HAP-1 (cell line): ENCODE measurements at places on chromosomes 3 and 15.

DNA sequence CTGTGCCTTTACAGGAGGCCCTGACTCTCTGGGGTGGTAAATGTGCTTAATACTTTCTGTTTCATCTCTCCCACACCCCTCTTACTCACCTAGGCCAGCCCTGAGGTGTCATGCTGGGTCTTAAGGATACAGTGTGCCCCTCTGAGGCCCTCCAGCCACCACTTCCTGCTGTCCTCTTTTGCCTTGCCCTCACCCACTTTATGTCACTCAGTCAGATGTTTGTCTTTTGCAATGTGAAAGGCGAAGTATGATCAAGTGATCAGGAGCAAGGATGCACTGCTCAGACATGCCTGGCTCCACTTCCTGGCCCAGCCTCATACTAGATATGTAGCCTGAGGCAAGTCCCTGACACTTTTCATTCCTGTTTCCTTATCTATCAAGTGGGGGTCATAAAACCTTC, 339.0 kb upstream of the NR2E3 start:
- DNase-seq = no peak

DNA sequence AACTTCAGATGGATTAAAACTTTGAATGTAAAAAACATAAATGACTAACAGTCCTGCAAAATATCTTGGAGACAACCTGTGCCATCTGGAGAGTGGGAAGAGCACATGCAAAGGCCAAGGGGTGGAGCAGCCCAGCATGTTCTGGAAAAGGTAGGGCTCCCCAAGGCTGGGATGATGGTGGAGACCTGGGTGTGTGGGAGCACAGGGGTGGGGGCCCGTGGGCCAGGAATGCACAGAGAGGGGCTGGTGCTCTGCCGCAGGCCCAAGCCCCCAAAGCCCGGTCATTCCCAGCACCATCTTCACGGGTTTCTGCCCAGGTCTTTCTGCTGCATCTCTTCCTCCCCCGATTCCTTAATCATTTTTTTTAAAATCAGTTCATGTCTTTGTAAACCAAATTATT, 9.7 kb upstream of the GATA2 start:
- DNase-seq = no peak

GRCh38 chr3:21390856-21391255, 360.2 kb downstream of the ZNF385D start:
- DNase-seq = no peak

DNA sequence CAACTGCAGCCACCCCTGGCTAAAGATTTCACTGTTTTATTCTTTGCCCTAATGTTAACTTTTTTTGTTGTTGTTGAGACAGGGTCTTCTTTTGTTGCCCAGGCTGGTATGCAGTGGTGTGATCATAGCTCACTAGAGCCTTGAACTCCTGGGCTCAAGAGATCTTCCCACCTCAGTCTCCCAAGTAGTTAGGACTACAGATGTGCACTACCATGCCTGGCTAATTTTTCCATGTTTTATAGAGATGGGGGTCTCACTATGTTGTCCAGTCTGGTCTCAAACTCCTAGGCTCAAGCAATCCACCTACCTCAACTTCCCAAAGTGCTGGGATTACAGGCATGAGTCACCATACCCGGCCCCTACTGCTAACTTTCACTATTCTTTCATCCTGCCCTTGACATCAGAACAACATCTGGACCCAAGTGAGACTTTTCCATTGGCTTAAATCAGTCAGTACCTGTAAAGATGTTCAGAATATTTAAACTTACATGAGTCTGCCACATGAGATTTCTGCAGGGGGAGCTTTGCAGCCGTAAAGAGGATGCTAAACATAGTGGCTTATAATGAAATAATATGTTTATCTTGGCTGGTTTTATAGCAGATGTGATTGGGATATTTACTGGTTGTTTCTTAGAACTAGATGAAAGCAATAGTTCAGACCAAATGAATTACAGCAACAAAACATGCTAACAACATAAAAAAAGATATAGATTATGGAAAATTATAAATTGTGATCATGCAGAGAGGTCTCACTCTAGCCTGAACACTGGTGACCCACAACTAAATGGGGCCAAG, 73.6 kb downstream of the HMG20A start:
- DNase-seq = no peak

DNA sequence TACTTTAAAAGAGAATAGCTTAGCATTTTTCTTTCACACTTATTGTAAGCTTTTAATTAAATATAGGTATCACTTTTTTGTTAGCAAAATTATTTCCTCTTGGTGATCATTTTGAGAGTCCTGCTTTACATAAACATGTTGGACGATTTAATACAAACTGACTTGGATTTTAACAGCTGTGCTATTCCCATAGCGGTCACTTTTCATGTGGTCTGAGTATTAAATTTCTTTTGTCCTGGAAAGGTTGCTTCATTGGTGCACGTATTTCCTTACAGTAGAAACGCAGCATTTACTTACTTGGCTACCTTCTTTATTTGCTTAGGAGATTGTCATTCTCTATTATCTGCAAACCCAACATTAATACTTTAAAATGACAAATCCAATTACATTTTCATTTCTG, 109.4 kb downstream of the ATG7 start:
- no peak for DNase-seq

DNA sequence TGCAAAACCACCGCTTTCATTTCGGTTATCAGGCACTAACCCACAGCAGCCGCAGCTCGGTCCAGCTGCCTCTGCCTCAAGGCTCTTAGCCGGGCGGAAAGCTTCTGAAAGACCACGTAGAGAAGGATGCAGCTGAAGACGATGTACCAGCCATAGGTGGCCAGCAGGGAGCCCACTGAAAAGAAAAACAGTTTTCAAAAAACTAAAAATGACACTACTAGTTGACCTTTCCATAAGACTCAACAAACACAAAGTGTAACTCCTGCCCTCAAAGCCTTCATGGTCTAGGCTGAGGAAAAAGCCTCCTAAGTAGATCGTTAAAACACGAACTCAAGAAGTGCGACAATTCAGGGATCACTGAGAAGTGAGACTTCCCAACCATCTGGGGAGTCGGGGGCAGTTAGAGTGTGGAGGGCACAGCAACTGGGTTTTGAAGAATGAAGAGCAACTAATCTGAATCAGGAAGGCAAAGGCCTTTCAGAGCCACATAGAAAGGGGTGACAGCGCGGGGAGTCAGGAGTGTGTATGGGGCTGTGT, 716 bp downstream of the SELENOS start:
- DNase-seq = peak; percentile 59

- no peak for DNase-seq
Measured at GRCh38 chr3:135199137-135199536, 404.1 kb downstream of the EPHB1 start.

- DNase-seq = no peak
Measured at GRCh38 chr15:78661001-78661400, 20.0 kb upstream of the CHRNB4 start.

GRCh38 chr3:46881596-46882376, 4.3 kb downstream of the PTH1R start:
- DNase-seq = no peak

GRCh38 chr3:42537350-42537749, 34.9 kb downstream of the VIPR1 start:
- DNase-seq = no peak

- no peak for DNase-seq
Measured at GRCh38 chr3:119225121-119225520, 15.6 kb downstream of the B4GALT4 start.

DNA sequence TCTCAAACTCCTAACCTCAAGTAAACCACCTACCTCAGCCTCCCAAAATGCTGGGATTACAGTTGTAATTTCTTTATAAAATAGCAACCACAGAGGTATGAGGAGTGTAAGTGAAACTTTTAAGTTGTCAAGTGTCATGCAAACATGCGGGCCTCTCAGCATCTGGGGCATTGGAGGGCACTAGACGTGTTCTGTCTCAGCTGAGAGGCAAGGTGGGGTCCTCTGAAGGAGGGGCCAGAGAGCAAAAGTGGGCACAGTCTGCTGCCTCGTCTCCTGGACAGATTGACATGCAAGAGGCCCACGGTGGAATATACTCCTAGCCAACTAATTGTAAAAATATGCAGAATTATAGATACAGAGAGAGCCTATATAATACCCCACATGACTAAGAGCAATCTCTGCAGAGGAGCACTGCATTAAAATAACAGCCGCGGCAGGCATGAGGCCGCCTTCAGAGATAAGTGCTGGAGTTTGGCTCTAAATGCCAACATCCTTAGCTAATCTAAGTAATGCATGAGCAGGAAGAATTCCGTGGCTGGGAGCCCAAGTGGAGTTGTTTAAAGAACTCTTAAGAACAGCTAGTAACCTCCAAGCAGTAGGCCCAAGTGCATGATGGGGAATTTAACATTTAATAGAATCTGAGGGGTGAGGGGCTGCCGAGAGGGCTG, 87.8 kb upstream of the RNU6-1 start:
- DNase-seq = no peak

- no peak for DNase-seq
Measured at GRCh38 chr3:59481776-59482400, 432.1 kb upstream of the CFAP20DC start.

- DNase-seq = no peak
Measured at GRCh38 chr3:10333349-10333650, 12.4 kb upstream of the SEC13 start.

- no peak for DNase-seq
Measured at GRCh38 chr15:59290295-59291212, 82.1 kb downstream of the MYO1E start.

GRCh38 chr15:36802861-36803531, 223.6 kb downstream of the CDIN1 start:
- no peak for DNase-seq

DNA sequence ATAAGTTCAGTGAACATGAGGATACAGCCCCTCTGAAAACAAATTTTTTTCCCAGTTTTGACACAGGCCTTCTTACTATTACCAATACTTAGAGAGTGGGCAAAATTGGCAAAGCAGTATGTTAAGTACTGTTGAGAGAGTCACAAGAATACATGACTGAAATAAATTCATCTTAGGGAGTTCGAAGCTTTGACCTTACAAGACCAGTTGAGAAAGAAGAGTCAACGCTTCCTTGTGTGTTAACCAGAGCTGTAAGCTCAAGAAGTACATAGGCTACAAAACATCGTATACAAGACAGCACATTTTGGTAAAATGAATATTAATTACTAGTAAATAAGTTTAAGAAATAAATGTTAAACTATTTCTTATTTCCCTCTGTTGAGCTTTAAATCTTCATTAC, 164.4 kb upstream of the RORA start:
- no peak for DNase-seq

- DNase-seq = no peak
Measured at GRCh38 chr3:30221619-30222018, 384.8 kb upstream of the TGFBR2 start.

GRCh38 chr3:156674911-156675829, 780 bp downstream of the TIPARP start:
- DNase-seq = peak; percentile 38

DNA sequence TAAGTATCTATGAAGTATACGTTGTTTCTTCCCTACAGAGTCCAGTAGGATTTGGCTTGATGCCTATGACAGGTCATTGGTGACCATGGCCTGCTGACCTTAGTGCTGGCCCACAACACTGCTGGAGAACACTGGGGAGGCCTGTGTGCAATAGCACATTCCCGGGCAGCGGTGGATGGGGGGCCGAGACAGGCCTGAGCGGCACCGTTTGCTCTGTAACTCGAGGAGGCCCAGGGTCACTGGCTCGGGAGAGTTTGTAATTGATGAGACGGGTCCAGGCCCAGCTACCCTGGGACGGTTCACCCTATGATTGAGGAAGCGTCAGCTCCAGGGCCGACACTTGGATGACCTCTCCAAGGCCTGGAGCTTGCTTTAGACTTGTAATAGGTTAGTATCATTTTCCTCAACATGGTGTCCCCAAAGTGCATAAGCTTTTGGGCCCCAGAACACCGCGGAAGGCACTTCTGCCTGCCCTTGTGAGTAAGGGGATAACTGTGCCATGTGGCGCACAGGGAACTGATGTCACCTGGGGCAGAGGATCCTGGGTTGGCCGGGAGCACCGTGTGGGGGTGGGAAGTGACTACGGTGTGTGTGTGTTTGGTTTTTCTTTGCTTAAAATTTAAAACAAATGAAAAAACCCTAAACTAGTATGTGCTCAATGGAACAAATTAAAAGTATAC, 12.0 kb downstream of the TRPM1 start:
- DNase-seq = no peak

DNA sequence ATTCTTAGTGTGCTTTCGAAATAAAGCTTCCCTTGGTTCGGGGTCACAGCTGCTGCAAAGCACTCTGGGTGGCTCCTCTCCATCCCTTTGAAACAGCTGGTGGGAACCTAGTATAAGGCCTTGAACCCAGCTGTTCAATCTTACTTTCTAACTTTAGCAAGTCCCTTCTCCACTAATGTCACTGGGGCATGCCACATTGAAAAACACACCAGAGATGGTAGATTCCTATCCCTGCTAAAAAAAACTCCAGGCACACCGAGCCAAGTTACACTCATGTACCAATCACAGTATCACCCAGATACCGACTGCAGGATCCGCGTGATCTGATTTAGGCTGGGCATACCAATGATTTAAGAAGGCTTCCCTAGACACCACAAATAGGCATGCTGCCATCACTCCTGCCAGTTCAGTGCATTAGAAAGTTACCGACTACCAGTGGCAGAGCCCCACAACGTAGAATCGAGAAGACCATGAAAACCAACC, 65.0 kb downstream of the WWTR1 start:
- no peak for DNase-seq

GRCh38 chr3:6518709-6519345, 342.1 kb upstream of the GRM7 start:
- DNase-seq = no peak

GRCh38 chr3:123129532-123129931, 62.7 kb downstream of the PDIA5 start:
- DNase-seq = no peak

GRCh38 chr3:74590620-74591262, 23.7 kb downstream of the CNTN3 start:
- DNase-seq = no peak

GRCh38 chr3:170258105-170258487, 35.9 kb downstream of the PRKCI start:
- DNase-seq = no peak

DNA sequence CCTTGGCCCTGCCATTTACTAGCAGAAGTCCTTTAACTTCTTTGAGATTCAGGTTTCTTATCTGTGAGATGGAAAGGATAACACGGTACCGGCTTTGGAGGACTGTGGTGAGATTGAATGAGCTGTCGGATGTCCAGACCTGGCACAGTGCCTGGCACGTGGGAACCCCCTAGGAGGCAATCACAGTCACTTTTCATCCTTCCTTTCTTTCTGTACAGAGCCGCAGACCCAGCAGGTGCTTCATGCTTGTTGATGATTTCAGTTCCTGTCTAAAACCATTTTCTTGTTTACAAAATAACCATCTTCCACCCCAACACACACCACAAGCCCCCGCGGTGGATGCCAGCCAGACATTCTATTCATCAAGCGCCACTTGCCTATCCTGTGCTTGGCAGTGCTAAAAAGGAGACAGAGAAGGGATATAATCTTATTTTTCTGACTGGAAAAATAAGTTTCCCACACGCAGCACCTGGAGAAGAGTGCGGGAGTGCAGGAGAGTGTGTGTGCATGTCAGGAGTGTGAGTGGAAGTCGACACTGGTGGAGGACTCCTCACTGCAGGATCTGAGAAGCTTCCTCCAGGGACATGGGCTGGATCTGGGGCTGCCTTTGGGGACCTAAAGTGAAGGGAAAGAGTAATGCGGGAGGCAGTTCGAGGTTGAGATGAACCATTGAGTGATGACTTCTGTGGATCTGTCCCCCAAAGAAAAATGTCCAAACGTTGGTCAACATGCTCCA, 85.7 kb downstream of the ST6GAL1 start:
- DNase-seq = no peak

GRCh38 chr3:188124184-188124583, 29.8 kb upstream of the LPP start:
- DNase-seq = no peak

GRCh38 chr3:49098429-49098828, 4.6 kb upstream of the QRICH1 start:
- no peak for DNase-seq

GRCh38 chr3:36210840-36211651, 169.3 kb upstream of the STAC start:
- DNase-seq = no peak
